BJ (cell line): ENCODE measurements at places on chromosomes 1 and 21.

DNA sequence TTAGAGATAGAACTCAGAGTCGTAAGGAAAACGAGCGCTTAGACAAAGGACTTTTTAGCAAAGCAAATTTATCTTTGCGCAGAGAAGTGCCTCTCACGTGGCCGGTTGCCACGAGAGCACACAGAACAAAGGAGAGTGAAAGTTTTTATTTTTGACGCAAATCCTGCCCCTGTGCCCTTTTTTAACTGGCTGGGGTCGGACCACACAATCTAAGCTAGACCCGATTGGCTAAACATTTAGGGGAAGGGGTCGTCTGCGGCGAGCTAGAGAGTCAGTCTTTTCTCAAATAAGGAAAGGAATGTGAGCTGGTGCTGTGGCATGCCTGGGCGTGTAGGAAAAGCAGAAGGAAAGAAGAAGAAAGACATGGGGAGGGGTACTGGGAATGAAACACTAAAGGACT, 2.4 kb downstream of the KRTAP10-2 start:
- no peak for DNase-seq

GRCh38 chr1:53689736-53690326, 49.1 kb downstream of the GLIS1 start:
- no peak for DNase-seq

DNA sequence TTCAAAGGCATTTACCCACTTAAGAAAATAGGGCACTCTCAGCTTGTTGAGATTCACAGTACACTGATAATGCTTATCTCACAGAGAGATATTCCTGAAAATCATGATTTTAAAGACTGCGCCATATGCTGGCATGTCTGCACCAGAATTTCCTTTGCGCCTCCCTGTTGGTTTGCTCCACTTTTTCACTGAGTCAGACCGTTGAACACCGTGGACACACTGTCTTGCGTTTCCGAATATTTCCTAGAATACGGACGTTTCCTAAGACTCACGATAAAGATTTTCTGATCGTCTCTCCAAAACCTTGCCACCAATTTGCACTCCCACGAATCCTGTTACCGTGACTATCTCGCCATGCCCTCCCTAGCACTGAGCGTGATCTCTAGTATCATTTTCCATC, 497 bp upstream of the C1orf115 start:
- DNase-seq: no peak

DNA sequence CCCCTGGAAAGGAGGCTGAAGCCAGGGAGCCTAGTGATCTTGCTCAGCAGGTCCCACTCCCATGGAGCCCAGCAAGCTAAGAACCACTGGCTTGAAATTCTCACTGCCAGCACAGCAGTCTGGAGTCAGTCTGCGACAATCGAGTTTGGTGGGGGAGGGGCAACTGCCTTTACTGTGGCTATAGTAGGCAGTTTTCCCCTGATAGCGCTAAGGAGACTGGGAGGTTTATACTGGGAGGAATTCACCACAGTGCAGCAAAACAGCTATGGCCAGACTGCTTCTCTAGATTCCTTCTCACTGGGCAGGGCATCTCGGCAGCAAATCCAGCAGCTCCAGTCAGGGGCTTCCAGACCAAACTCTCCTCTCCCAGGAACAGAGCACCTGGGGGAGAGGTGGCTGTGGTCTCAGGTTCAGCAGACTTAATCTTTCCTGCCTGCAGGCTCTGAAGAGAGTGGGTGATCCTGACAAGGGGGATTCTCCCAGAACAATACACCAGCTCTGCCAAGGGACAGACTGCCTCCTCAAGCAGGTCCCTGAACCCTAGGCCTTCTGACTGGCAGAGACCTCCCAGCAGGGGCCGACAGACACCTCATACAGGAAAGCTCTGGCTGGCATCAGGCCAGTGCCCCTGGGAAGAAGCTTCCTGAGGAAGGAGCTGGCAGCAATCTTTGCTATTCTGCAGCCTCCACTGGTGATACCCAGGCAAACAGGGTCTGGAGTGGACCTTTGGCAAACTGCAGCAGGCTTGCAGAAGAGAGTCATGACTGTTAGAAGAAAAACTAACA, 548.5 kb upstream of the NEGR1 start:
- DNase-seq: no peak

GRCh38 chr21:44571296-44571695, 2.2 kb upstream of the KRTAP10-4 start:
- DNase-seq: no peak

- DNase-seq: no peak
These were observed 12.0 kb downstream of the MOV10 start for GRCh38 chr1:112686417-112686816.

- DNase-seq: no peak
These were observed 244.7 kb downstream of the RRAGC start for GRCh38 chr1:38614861-38615260.

DNA sequence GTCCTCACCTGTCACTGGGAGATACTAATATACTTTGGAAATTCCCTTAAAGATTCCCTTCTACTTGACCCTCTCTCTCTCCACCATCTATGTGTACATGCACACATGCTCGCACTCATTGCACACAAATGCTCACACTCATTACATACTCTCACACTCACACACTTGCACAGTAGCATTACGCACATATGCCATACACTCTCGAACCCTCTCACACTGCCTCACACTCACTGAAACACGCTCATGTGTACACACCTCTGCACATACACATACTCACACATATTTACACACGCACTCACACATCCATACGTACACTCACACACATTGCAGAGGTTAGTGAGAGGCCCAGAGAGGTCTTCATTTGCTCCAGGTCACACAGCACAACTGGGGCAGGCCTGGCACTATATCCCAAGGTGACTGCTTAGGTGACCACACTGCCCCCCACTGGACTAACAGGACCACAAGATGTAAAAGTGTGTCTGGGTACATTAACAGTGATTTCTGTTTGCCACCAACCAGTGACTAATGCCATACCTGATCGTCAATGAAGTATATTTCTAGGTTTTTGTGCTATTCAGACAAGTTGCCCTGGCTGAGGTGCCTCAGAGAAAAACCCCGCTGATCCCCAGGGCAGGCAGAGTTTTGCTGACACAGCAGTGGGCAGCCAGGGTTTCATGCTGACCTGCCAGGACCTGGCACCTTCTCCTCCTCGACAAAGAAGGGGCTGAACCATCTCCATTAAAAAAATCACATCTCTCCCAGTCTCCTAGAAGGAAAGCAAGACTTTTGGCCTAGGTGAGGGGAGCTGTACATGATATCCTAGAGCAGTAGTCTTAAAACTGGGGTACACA, 28.5 kb upstream of the CAMK1G start:
- DNase-seq: no peak

- DNase-seq: no peak
These were observed 16.6 kb upstream of the CCDC181 start for GRCh38 chr1:169443923-169444322.

DNA sequence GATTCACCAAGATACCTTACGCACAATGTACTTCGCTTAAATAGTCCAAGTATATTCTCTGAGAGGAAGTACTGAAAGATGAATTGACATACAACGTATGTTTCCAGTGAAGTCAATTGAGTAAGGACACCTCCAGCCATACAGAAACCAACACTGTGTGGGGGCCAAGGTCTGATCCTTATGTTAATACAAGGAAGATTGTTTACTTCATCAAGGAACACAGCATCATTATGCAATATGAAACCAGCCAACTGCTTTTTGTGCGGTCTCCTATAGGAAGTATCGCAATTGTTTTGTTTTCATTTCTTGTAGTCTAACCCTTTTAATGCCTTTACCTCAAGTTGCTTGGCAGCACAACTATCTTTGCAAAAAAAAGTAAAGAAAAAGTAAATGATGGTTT, 28.2 kb upstream of the TEKT2 start:
- no peak for DNase-seq

- no peak for DNase-seq
These were observed 12.3 kb upstream of the SLC30A10 start for GRCh38 chr1:219940707-219941106.

DNA sequence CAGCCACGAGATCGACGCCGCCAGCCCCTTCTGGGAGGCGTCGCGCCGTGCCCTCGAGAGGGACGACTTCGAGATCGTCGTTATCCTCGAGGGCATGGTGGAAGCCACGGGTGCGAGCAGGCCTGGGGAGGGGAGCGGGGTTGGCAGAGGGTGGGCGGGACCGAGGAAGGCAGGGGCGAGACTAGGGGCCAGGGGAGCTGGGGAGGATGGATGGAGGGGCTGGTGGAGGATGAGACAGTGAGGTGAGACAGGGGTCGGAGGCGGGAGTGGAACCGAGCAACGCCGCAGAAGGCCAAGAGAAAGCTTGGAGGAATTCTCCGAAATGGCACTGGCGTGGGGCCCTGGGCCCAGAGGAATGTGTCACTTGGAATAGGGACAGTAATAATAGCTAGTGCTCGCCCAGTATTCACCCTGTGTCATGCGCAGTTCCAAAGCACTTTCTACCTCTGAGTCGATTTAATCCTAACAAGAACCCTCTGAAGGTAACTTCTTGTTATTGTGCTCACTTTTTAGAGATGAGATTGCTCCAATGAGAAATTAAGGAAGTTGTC, 3.5 kb downstream of the KCNJ9 start:
- no peak for DNase-seq
